Renal cortex interstitium (tissue), 15 donors: ENCODE measurements at places on chromosomes 7 and 10. TPM values are rescaled to one million over a fixed set of nuclear protein-coding genes. Genes with fewer than 3 reads are reported as not detected.

The MYPN gene
- 0.05 TPM for polyA plus RNA-seq

The UCMA gene
- polyA plus RNA-seq: not detected

The HOXA5 gene
- 70.3 TPM for polyA plus RNA-seq

The SERPINE1 gene
- polyA plus RNA-seq: 1.5 TPM

The INMT gene
- polyA plus RNA-seq: 2.0 TPM

The ANKRD7 gene
- polyA plus RNA-seq: 3.2 TPM

The PON1 gene
- polyA plus RNA-seq: 1.3 TPM

The SPAG6 gene
- 0.78 TPM for polyA plus RNA-seq

The LLCFC1 gene
- 0.66 TPM for polyA plus RNA-seq

The ZNF655 gene
- 69.9 TPM for polyA plus RNA-seq

The AKR1E2 gene
- 5.3 TPM for polyA plus RNA-seq

The FANK1 gene
- polyA plus RNA-seq: 8.2 TPM

The PON3 gene
- 2.3 TPM for polyA plus RNA-seq

The ASAH2B gene
- polyA plus RNA-seq: 12.2 TPM

The TRIM50 gene
- polyA plus RNA-seq: 0.28 TPM

The MOGAT3 gene
- 0.99 TPM for polyA plus RNA-seq

The PPP1R9A gene
- 30.4 TPM for polyA plus RNA-seq

The NKX1-2 gene
- not detected for polyA plus RNA-seq

The RARRES2 gene
- 53.5 TPM for polyA plus RNA-seq

The IDI2 gene
- polyA plus RNA-seq: not detected

The ANKRD1 gene
- polyA plus RNA-seq: 0.89 TPM

The CDH23 gene
- polyA plus RNA-seq: 2.1 TPM

The PPIF gene
- polyA plus RNA-seq: 66.1 TPM

The NACAD gene
- polyA plus RNA-seq: 10.7 TPM

The PPP1R3C gene
- polyA plus RNA-seq: 37.8 TPM

The FAM180A gene
- not detected for polyA plus RNA-seq

The GRB10 gene
- polyA plus RNA-seq: 43.5 TPM

The NRF1 gene
- polyA plus RNA-seq: 23.6 TPM

The CFAP46 gene
- 8.0 TPM for polyA plus RNA-seq

The PTF1A gene
- not detected for polyA plus RNA-seq

The EPHA1 gene
- 18.9 TPM for polyA plus RNA-seq

The SYNPO2L gene
- polyA plus RNA-seq: 0.50 TPM

The TRIM73 gene
- polyA plus RNA-seq: 11.9 TPM

The SLC26A3 gene
- 0.62 TPM for polyA plus RNA-seq

The NEURL1 gene
- 1.8 TPM for polyA plus RNA-seq

The PVRIG gene
- polyA plus RNA-seq: 5.2 TPM

The TMEM270 gene
- 0.21 TPM for polyA plus RNA-seq

The CFAP70 gene
- 16.7 TPM for polyA plus RNA-seq

The TMEM236 gene
- 0.29 TPM for polyA plus RNA-seq

The RINT1 gene
- 19.3 TPM for polyA plus RNA-seq

The VWDE gene
- 5.3 TPM for polyA plus RNA-seq

The TBL2 gene
- polyA plus RNA-seq: 40.1 TPM

The ODAD2 gene
- 0.73 TPM for polyA plus RNA-seq

The TAF5 gene
- 7.4 TPM for polyA plus RNA-seq

The EVX1 gene
- polyA plus RNA-seq: not detected

The TLX1 gene
- polyA plus RNA-seq: 0.09 TPM

The GDF10 gene
- polyA plus RNA-seq: 1.6 TPM

The MRPS24 gene
- polyA plus RNA-seq: 88.8 TPM
